ENCODE measurements at places on chromosomes 1 and 21.

DNA sequence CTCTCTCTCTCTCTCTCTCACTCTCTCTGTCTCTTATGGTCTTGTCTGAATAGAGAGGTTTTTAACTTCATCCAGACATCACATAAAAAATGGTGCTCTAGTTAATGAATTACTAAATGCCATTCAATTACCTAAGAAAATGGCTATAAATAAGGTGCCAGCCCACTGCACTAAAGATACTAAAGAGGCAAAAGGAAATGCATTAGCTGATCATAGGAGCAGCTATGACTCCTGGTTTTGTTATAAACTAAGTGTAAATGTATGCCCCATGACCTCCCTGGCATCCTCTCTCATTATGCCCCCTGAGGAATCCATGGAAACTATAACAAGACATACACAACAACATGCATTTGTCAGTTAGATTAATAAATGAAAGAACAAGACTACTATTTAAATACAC lies 57.5 kb upstream of the PDC start:
- DNase-seq, result no peak

DNA sequence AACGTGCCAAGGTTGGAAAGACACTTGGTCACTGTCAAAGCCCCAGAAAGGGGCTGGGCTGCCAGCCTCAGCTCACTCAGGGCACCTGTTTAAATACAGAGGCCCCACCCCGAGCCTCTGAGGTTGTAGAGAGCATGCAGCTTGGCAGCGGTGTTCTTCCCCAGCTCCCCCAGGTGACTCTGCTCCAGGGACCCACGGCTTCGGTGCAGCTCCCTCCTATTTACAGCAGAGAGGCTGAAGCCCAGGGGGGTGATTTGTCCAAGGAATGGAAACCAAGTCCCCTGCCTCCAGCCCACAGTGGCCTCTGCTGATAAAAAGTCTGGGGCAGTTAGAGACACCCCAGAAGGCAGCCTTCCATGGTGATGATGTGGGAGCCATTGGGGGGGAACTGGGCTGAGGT lies 9.1 kb upstream of the C1QA start:
- no peak for DNase-seq

- no peak for DNase-seq
These were observed 18.4 kb downstream of the COL18A1 start for GRCh38 chr21:45423201-45423955.

GRCh38 chr21:17818186-17819113 lies 706 bp downstream of the C21orf91 start:
- DNase-seq, result peak; percentile 76

- no peak for DNase-seq
These were observed 5.8 kb upstream of the MAP3K7CL start for GRCh38 chr21:29124645-29125044.

GRCh38 chr1:45221716-45222115 lies 15.3 kb upstream of the ZSWIM5 start:
- no peak for DNase-seq

- DNase-seq, result no peak
These were observed 7.3 kb downstream of the MAP10 start for GRCh38 chr1:232812560-232812959.

GRCh38 chr1:218514689-218515088 lies 169.6 kb downstream of the TGFB2 start:
- DNase-seq, result no peak

DNA sequence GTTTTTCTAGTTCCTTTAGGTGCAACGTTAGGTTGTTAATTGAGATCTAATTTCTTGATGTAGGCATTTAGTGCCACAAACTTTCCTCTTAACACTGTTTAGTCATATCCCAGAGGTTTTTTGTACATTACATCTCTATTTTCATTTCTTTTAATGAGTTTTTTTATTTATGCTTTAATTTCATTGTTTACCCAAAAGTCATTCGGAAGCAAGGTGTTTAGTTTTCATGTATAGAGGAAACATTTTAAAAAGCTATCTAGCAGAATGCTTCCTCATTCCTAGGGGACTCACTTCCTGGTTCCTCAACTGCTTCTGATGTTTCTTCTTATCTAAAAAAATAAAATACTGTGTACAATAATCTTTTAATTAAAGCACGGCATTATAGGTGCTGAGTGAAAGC lies 307.2 kb upstream of the CAMK1G start:
- no peak for DNase-seq

GRCh38 chr1:95496773-95497172 lies 262.8 kb downstream of the RWDD3 start:
- no peak for DNase-seq

GRCh38 chr21:41833497-41834115 lies 45.5 kb downstream of the PRDM15 start:
- peak; percentile 32 for DNase-seq

- no peak for DNase-seq
These were observed 110.8 kb upstream of the RUNX1 start for GRCh38 chr21:35159881-35160280.

- no peak for DNase-seq
These were observed 23.4 kb upstream of the HSD3B1 start for GRCh38 chr1:119483441-119484200.

DNA sequence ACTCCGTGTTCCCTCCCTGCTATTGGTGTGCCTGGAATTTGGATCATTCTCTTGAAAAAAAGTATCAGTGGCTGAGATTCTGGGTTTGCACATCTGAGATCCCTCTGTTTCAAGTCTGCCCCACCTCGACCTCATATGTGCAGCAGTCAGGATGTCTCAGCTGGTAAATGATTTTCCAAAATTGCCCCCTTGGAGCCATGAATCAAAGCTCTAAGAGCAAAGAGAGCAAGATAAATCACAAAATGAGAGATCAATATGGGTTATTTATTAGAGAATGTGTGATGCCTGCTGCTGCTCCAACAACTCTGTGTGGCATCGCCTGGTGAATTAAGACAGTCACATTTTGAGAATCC lies 8.5 kb downstream of the CRP start:
- DNase-seq, result no peak

- no peak for DNase-seq
These were observed 98.7 kb downstream of the WDR4 start for GRCh38 chr21:42780617-42781016.

- peak; percentile 74 for DNase-seq
These were observed 63.4 kb upstream of the COA6 start for GRCh38 chr1:234309598-234310459.

GRCh38 chr1:35222322-35223083 lies 29.6 kb upstream of the SFPQ start:
- no peak for DNase-seq

DNA sequence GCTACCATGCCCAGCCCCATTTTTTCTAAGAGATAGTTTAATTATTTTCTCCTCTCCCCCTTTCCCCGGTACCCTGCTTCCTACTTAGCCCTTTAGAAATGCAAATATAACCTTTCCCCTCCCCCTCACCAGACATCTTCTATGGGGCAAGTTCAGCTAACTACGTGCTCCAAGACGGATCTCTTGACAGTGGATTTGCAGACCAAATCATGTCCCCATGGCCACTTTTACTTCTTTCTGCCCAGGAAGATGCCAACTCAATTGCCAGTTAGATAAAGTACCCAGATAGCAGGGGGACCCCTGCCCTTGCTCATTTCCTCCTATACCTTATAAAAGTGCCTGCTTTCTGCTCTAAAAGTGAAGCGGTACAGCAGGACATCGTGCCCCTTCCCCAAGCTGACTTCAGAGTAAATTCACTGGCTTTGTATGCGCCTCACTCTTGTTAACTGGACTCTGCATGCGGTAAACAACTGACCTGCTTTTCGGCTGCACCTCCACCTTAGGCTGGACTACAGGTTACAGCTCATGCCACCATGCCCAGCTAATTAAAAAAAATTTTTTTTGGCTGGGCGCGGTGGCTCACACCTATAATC lies 7.4 kb downstream of the DNAJC11 start:
- no peak for DNase-seq

DNA sequence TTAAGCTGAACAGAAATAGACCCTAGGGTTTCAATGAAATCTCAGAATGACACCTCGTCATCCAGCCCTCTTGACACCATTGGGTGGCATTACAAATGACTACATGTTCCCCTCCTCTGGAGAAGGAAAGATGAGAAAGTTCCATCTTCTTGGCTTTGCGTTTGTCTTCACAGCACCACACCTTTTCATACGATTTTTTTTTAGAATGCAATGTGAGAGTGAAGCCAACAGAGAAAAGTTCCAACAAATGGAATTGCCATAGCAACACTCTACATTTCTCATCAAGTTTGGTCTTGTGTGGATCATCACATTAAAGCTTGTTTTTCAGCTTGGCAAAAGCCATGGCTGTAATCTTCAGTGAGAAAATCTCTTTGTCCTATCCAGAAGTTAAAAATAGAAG lies 183.4 kb upstream of the SNX7 start:
- no peak for DNase-seq

- no peak for DNase-seq
These were observed 1096.7 kb downstream of the KCNT2 start for GRCh38 chr1:195511501-195511900.

DNA sequence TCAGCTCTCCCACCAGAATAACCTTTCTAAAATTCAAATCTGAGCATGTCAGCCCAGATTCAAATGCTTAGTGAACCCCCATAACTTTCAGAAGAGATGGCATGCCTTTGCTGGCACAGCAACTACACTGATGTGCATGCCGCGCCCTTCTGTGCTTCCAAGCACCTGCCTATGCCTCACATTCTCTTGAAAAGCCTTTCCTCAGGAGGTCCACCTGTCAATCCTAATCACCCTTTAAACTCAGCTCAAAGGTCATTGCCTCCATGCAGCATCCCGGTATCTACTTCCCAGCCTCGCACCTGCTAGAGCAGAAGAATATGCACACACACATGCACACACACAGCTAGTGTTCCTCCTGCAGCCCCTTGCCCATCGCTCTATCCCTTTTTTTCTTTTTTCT lies 5.2 kb upstream of the S100A2 start:
- no peak for DNase-seq

GRCh38 chr1:179026813-179027669 lies 1.3 kb downstream of the FAM20B start:
- DNase-seq, result no peak

DNA sequence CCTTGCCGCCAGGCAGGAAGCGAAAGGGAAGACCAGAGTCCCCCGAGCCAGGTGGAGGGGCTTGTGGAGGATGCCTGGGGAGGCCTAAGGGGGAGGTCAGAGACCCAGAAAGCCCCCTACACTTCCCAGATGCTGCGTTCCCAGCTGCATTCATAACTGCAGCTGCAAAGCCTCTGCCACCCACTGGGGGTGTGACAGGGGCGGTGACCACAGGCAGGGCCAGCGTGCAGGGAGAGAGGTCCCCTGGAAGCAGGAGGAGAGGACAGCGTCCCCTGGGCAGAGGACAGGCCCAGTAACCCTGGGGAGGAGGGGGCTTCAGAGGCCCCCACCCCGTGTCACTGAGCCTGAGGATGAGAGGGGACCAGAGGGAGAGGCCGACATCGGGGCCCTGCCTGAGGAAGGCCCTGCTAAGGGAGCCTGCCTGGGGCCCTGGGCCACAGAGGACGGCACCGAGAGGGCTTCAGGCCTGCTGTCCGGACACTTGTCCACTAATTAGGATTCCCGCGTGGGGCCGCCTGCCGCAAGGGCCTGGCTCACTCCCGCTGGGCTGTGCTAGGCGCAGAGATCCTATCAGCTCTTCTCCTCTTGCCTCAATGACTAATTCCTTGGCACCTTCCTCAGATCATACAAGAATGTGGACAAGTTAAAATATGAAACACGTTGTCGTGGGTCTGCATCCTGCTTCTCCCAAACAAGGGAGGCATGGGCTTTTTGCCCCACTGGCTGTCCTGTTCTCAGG lies 49.1 kb upstream of the CCDC27 start:
- no peak for DNase-seq

GRCh38 chr1:211627259-211627658 lies 48.2 kb downstream of the NEK2 start:
- no peak for DNase-seq

DNA sequence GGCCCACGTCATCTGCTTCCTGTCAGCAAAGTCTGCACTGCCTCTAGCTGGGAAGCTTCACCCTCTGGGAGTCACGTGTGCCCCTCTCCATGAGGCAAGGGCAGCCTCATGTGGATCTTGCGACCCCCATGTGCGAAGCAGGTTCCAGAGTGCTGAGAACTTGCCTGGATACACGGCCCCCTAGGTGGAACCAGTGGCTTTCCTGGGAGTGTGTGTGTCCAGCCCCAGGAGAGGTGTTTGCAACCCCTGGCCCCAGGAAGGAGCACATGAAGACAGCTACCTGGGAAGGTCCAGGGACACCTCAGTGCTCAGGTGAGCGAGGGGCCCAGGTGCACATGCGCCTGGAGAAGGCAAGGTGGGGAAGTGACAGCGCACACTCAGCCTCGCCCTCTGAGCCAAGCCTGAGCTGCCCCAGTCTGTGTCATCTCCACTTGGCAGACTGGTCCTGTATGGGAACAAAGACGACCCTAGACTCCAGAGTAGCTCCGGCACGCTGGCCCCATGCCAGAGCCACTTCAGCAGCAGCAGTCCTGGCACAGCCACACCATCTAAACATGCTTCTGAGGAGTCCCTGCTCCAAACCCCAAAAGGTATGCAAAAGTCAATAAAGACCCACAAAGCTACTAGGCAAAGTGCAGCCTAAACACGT lies 8.9 kb downstream of the LSS start:
- DNase-seq, result no peak

- DNase-seq, result no peak
These were observed 1788.1 kb downstream of the BRINP3 start for GRCh38 chr1:188689542-188689941.

- DNase-seq, result no peak
These were observed 193.1 kb downstream of the ST6GALNAC3 start for GRCh38 chr1:76267631-76268030.

DNA sequence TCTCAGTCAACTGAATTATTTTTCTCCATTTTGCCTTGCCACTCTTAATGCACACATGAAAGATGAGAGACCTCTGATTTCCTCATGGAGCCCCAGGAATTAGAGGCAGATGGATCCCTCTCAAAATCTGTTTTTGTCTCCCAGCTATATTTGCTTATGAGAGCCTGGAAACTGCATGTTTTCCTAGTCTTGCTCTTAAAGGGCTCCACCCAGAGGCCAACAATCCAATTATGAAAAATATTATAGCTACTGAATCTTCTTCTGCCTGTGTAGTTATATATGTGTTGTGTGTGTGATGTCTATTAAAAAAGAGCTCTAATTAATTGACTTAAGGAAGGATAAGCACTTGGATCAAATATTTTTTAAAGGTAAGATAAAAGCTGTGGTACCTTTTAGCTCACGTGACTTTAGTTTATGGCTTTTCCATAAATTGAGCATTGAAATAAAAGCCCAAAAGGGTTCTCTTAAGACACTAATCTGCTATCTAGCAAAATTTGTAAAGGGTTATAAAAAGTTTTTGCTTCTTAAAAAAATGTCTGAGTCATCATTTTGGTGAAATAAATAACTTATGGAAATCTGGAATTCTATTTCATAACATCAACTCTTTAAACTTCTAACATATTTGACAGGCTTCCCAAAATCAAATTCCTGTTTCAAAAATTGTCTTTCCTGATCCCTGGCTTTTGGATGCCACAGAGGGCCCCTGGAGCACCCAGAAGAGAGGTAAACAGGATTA lies 31.2 kb upstream of the TSPEAR start:
- no peak for DNase-seq

- DNase-seq, result no peak
These were observed 17.1 kb downstream of the ARHGEF16 start for GRCh38 chr1:3471356-3472087.

GRCh38 chr21:15306271-15306670 lies 241.5 kb upstream of the NRIP1 start:
- no peak for DNase-seq
